ENCODE measurements at places on chromosomes 13 and 19.

DNA sequence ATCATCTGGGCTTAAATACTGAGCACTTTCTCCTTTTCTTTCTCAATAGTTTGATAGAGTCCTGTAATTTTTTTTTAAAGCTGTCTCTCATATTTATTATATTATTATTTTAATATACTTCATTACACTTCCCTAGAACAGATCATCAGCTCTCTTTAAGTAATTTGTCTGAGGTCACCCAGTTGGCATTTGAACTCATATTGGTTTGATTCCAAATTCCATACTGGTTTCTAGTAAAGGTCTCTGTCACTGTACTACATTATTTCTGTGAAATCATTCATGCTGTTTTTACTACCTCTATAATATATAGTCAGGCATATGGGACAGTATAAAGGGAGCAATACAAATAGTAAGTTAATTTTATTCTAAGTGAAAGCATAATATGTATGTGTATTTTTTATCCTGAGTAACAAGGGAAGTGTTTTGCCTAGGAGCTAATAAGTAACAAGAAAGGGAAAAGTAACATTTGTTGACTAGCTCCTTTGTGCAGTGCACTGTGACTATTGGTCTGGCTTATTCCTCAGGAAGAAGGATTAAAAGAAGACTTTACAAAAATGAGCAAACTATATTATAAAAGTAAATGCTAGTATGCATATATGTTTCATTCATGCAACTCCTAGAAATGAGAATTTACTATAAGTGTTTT lies 14.3 kb downstream of the LPAR6 start:
- no peak for DNase-seq

GRCh38 chr19:34023381-34023780 lies 148.9 kb upstream of the LSM14A start:
- DNase-seq = no peak

- no peak for DNase-seq
Measured at GRCh38 chr13:84352946-84353345, 470.7 kb upstream of the SLITRK1 start.

- DNase-seq = no peak
Measured at GRCh38 chr19:40691421-40692211, 1.2 kb upstream of the NUMBL start.

- no peak for DNase-seq
Measured at GRCh38 chr19:14250870-14251269, 44.9 kb upstream of the ADGRL1 start.

GRCh38 chr13:33284031-33284430 lies 1.5 kb downstream of the STARD13 start:
- no peak for DNase-seq

- DNase-seq = no peak
Measured at GRCh38 chr13:28394422-28394821, 100.5 kb downstream of the FLT1 start.

GRCh38 chr13:48266701-48267639 lies 34.0 kb downstream of the ITM2B start:
- DNase-seq = no peak

- no peak for DNase-seq
Measured at GRCh38 chr13:28805193-28805819, 14.8 kb upstream of the MTUS2 start.

- DNase-seq = peak; percentile 86
Measured at GRCh38 chr19:372306-372890, 27.8 kb upstream of the MIER2 start.

GRCh38 chr13:44237881-44238421 lies 135.7 kb upstream of the SERP2 start:
- DNase-seq = no peak

DNA sequence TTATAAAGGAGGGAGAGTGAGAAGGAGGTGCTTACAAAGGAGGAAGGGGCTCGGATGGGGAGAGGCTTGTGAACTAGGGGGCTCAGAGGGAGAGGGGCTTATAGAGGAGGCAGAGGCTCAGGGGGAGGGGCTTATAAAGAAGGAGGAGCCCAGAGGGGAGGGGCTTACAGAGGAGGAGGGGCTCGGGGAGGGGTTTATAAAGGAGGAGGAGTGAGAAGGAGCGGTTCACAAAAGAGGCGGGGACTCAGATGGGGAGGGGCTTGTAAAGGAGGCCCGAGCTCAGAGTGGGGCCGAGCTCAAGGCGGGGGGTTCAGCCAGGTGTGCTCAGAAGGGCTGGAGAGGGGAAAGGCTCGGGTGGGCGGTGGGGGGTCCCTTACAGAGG lies 500 bp downstream of the SMIM24 start:
- DNase-seq = no peak

DNA sequence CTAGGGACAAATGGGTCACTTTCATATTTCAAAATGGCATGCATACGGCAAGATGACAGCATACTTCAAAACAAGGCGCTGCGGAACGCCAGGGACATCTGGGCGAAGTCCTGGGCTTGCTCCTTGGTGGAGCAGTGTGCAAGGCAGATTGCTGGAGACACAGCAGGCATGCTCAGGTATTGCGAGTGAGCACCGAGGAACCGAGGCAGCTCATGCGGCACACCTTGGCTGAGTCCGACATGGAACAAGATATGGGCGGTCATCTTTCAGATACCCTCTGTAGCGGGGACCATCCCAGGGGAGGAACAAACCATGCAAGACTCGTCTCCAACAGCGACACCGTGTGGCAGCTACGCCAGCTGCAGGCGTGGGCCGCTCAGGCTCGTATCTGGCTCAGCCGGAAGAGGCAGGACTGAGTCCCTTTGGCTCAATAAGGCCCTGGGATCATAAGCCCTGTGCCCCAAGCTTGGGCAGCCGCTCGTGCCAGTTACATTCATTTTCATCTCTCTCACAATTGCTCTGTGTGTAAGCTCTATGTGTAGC lies 112.4 kb downstream of the NUFIP1 start:
- no peak for DNase-seq

- DNase-seq = no peak
Measured at GRCh38 chr19:55508120-55508519, 19.9 kb downstream of the SSC5D start.

GRCh38 chr19:13848798-13849676 lies 27.9 kb upstream of the NANOS3 start:
- DNase-seq = no peak

- DNase-seq = no peak
Measured at GRCh38 chr13:100517728-100518127, 70.9 kb downstream of the GGACT start.

DNA sequence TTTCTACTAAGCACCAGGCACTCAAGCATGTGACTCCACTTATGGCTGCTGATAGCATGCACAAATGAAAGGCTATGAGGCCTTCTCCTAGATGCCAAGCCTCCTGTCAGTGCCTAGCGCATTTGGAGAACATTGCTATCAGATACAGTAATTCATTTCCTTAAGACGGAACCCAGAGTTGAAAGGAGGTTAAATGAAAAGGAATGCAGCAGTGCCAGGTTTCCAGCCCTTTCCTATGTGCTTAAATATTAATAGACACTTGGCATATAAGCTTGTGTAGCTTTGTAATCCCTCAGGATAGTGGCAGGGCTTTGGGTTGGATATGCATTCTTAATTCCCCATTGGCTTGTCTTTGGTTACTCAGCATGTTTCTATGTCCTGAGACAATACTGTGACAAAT lies 140.1 kb upstream of the FRY start:
- no peak for DNase-seq

GRCh38 chr19:38036707-38037611 lies 130.0 kb downstream of the SIPA1L3 start:
- DNase-seq = no peak

GRCh38 chr19:49801966-49802661 lies 11.0 kb downstream of the FUZ start:
- DNase-seq = peak; percentile 98

DNA sequence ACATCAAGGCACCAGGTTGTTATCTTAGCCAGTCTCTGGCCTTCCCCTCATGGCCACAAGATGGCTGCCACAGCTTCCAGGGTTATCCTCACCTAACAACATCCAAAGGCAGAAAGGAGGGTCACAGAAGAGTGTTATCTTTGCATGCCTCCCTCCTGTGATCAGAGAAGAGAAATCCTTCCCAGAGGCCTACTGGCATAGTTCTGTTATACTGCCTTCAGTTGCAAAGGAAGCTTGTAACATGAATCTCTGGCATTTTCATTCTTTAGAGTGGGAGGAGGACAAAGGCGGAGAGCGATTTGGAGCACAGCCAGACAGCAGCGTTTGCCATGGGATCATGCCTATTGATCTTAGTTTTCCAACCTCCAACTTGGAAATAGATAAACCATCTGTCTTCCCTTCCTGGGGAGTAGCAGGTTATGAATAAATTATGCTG lies 135.7 kb downstream of the DNAJC15 start:
- DNase-seq = no peak

DNA sequence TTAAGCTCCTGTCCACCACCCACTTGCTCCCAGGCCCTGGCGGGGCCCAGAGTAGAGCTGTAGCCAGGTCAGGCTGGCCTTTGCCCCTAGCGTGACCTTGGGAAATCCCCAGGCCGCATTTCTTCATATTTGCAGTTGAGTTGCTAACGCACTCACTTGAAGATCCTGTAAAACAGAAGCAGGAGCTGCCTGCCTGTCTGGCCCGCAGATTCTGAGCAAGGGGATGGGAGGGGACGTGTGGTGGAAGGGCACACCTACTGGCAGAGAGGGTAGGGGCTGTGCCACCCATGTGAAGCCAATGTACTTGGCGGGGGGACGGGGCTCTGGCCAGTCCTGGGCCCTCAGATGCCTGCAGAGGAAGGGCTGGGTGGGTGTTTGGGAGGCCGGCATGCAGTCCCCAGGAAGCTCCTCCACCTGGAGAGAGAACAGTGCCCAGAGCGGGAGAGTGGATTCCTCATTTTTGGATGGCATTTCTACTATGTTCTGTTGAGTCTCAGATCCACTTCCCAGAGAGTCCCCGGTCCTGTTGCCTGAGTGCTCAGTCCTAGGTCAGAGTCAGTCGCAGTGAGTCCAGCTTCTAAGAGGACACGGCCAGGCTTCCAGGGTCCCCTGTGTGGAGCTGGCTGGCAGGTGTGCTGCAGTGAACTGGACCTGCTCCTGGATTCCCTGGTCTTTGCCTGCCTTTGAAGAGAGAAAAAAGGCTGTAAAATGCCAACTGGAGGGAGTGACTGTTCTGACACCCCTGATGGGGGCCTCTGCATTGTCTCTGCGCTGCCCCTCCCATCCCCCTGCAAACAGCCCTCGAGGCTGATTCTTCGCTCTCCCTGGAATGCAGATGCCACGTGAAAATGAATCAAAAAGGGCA lies 62.9 kb downstream of the GGACT start:
- DNase-seq = peak; percentile 39

- no peak for DNase-seq
Measured at GRCh38 chr13:61414686-61415057, 977 bp downstream of the PCDH20 start.

- DNase-seq = no peak
Measured at GRCh38 chr19:35027851-35028599, 2.2 kb upstream of the SCN1B start.

DNA sequence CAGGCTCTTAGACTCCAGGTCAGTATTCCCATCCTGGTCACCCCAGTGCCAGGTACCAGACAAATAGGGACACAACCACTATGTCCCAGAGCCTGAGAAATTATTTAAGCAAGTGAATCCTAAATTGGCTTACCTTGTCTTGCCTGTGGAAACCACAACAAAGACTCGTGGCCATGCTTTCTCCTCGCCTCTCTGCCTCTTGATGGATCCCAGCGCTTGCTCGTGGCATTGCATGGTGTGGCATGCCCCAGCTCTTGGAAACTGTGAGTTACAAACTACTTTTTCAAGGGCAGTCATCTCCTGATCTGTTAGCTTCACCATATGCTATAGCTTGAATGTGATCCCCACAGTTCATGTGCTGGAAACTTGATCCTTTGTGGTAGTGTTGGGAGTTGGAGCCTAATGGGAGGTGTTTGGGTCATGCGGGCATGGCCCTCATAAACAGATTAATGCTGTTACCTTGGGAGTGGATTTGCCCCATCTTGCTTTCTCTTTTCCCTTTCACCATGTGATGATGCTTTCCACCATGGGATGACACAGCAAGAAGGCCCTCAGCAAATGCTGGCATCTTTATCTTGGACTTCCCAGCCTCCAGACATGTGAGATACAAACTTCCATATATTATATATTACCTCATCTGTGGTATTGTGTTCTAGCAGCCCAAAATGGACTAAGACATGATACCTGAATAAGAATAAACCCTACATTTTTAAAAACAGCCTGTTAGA lies 31.2 kb downstream of the SPRYD7 start:
- no peak for DNase-seq

GRCh38 chr13:79775830-79776229 lies 294.9 kb downstream of the NDFIP2 start:
- no peak for DNase-seq

- no peak for DNase-seq
Measured at GRCh38 chr19:49773663-49774350, 7.0 kb downstream of the AP2A1 start.

DNA sequence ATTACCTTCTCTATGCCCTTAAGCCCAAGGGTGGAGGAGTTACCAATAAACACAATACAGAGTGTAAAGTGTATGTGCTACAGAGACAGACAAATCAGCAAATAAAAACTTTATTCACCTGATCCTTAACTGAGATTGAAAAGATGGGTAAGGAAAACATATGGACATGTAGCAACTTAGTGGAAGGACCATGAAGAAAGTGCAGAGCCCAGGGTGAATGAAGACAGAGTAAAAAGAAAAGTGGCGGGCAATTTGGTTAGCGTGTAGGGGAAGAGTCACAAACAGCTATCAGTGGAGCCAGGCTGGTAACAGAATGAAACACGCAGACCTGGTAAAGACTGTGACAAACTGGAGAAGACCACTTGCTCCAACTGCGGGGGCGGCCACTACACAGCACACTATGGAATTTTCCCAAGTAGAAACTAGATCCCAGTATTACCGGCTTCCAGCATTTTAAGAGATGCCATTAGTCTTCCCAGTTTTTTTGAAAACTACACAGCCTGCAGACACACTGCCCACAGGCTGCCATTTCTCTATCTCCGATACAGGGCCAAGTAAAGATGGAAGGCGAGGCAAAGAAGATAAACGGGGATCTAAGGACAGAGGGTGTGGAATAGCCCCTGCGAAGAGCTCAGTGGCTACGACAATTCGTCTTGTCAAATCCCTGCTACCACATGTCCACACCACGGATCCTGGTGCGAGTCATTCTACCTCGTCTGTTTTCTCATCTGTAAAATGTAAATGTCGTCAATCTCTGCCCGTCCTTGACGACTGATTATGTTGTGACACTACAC lies 1.2 kb downstream of the UQCRFS1 start:
- no peak for DNase-seq

DNA sequence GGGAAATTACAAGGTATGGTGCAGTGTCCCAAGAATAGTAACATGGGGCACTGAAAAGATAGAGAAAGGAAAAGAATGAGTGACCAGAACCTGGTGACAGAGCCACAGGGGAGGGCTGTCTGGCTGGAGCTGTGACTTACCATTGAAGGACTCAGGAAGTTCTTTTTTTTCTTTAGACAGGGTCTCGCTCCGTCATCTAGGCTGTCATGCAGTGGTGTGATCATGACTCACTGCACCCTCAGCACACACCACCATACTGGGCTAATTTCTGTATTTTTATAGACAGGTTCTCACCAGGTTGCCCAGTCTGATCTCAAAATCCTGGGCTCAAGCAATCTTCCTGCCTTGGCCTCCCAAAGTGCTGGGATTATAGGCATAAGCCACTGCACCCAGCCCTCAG lies 8.8 kb upstream of the CPB2 start:
- no peak for DNase-seq

Measured in sigmoid colon (tissue), 7 donors.